ENCODE measurements at places on chromosomes 13 and 19.
A peak's percentile ranks its signal among the peaks of the same experiment; 100 is the strongest.

DNA sequence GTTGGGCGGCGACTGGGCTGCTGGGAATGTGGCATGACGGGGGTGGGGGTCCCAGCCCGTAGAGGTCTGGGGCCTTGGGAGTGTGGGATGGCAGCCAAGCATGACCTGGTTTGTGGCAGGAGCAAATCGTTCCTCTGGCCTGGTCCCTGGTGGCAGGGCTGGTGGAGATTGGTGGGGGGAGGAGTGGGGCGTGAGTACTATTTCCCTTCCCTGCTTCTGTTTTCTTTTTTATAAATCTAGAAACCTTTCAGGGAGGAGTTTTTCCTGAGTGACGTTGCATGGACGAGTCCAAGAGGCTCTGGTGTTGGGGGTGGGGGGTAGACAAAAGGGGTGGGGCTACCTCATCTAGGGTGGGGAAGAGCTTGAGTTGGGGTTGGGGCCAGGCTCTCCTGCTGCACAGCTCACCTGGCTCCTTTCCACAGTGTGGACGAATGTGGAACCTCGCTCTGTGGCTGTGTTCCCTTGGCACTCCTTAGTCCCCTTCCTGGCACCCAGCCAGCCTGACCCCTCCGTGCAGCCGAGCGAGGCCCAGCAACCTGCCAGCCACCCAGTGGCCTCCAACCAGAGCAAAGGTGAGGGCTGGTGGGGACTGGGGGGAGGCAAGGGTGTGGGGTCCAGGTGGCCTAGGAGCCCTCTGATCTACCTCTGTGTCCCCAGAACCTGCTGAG, 15.4 kb upstream of the PRR19 start:
- no peak for ATAC-seq

DNA sequence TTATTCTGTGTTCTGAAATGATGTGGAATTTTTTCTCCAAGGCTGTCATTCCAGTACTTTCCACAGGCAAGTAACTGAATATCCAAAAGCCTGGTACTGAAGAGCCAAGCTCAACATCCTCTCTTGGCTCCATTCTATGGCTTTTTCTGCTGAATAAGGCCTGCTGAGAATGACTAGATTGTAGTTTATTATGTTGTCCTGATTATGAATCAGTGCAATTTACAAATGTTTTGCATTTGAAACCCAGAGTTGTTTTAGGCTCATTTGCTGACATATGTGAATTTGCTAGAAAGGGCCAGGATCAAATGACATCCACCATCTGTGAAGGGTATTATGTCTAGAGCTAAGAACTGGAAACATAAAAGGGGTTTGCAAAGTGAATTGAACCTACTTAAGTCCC, 596.6 kb downstream of the KCTD12 start:
- no peak for ATAC-seq

- no peak for ATAC-seq
These were observed 647 bp downstream of the RNF225 start for GRCh38 chr19:58395979-58396627.

DNA sequence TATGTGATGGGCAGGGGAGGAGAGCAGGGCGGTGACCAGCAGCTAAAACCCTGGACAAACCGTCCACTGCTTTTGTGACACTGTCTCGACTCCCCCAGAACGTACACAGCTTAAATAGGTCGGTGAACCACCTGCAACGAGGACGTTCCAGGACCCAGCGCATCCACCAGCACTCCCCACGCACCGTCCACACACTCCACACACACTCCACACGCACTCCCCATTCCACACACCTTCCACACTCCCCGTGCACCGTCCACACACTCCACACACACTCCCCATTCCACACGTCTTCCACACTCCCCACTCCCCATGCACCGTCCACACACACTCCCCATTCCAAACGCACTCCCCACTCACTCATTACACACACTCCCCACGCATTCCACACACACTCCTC, 38.3 kb upstream of the C13orf46 start:
- no peak for ATAC-seq

DNA sequence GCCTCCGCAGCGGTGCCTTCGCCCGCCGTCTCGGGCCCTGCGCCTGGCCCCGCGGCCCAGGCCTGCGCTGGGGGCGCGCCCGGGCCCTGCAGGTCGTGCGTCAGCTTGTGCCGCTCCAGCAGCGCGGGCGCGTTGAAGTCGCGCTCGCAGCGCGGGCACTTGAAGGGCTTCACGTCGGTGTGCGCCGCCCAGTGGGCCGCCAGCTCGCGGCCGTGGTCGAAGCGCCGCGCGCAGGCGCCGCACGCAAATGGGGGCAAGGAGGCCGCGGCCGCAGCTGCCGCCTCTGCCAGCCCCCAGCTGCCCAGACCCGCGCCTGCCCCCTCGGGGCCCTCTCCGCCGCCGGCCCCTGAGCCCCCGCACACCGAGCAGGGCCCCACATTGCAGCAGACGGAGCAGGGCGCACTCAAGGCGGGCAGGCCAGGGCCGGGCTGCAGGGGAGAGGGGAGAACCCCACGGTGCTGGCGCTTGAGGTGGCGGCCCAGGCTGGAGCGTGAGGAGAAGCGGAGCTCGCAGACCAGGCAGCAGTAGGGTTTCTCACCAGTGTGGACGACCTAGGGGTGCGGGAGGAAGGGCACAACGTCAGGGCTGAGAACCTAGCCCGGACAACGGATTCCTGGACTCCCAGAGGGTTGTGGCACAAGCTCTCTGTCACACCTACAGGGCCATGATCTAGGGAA, 6.1 kb downstream of the FIZ1 start:
- peak; percentile 37 for ATAC-seq

DNA sequence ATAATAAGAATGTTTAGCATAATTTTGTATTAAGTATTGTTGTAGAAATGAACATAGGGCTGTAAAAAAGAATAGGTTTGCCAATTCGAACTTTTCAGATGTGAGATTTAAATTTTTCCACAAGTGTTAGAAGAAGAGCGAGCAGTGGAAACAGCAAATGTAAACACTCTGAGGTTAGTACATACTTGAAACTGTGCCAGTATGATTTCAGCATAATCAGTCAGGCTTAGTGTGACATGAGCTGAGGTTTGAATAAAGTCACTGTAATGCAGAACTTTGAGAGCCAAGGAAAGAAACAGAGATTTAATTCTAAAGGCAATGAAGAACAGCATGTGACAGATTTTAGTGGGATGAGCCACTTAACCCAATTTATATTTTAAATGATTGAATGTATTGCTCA, 2166.4 kb downstream of the PCDH9 start:
- ATAC-seq: no peak

DNA sequence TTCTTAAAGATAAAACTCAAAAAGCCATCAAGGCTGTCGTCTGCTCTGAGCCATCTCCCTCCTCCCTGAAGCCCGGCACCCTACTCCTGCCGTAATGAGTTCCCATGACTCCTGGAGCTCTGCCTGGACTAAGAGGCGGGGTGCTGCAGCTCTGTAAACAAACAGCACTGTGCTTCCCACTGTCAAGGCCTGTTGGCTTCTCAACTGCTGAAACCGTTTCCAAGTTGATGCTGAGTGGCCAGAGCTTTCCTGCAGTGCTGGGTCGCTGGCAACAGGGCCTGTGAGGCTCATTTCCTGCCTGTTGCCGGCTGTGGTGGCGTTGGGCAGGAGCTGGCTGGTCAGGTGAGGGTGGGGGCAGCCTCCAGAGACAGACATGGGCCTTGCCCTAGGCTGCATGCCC, 26.7 kb upstream of the ISYNA1 start:
- no peak for ATAC-seq

- no peak for ATAC-seq
These were observed 23.3 kb upstream of the CACTIN start for GRCh38 chr19:3649888-3650287.

DNA sequence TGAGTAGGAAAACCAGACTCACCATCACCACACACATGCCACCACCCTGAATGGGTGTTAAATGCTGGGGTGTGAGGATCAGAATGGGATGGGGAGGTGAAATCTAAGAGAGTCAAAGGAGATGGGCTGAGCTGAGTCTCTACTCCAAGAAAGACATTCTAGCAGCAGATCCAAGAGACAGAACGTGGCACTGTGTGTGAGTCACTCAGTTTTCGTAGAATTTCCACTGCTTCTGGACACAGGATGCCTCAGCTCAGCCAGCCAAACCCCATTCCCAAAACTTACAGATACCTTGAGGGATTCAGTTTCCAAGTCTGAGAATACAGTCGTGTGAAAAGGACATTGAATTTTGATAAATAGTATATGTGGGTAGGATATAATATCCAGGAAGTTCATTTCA, 7.3 kb upstream of the CYP2A7 start:
- ATAC-seq: no peak

GRCh38 chr13:99347335-99347878, 40.2 kb upstream of the GPR183 start:
- no peak for ATAC-seq

DNA sequence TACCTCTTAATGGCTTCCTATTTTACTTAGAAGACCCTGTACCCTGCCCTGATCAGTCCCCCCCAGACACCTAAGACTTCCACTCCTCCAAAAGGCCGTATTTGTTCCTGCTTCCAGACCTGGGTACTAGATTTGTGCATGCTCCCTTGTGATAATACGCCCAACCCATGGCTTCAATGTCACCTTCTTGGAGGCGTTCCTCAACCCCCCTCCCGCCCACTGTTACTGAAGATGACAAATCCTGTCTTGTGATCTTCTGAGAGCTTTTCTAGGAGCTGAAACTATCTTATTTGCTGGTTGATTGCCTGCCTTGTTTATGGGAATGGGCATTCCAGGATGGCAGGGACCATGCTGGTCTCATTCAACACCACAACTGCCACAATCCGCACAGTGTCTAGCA, 9.4 kb downstream of the SLC25A23 start:
- ATAC-seq: no peak

DNA sequence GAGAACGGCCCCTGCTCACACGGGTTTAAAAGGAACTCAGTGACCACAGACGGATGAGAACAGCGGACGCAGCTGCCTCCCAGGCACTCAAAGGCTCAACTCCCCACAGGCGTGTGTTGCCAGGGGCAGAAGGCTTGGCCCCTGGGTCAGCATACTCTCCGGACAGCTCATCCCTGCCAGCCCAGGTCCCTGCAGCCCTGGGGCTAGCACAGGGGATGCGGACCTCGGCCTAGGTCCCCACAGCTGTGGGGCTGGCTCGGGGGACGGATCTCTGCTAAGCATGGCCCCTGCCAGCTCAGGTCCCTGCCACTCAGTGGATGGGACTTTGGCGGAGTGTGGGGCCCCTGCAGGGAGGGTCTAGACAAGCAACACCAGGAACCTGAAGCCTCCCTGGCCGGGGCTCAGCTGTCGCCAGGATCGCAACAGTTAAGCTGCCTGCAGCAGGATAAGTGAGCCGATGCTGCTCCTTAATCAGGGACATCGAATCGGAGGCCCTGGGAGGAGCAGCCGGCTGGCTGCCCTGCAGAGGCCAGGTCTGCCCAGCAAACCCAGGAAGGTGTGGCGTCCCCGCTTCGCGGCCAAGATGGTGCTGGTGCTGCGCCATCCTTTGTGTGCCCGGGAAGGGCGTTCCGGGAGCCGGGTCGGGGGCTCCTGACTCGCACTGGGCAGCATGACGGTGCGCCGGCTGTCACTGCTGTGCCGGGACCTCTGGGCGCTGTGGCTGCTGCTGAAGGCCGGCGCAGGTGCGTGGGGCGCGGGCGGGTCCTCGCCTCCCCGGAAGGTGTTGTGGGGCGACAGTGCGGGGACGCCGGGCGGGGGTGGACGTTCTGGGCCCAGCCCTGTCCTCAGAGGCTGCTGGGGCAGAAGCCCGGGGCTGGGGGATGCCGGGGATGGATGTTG, 32.5 kb downstream of the MCF2L start:
- peak; percentile 17 for ATAC-seq

DNA sequence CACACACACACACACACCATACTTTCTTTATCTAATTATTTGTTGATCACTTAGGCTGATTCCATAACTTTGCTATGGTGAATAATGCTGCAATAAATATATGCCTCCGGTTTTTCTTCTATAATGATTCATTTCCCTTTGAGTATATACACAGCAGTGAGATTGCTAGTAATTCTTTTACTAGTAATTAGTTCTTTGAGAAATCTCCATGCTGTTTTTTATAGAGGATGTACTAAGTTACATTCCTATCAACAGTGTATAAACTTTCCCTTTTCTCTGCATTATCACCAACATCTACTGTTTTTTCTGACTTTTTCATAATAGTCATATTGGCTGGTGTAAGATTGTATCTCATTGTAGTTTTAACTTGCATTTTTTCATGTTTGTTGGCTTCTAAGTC, 1405.1 kb downstream of the PCDH9 start:
- no peak for ATAC-seq

DNA sequence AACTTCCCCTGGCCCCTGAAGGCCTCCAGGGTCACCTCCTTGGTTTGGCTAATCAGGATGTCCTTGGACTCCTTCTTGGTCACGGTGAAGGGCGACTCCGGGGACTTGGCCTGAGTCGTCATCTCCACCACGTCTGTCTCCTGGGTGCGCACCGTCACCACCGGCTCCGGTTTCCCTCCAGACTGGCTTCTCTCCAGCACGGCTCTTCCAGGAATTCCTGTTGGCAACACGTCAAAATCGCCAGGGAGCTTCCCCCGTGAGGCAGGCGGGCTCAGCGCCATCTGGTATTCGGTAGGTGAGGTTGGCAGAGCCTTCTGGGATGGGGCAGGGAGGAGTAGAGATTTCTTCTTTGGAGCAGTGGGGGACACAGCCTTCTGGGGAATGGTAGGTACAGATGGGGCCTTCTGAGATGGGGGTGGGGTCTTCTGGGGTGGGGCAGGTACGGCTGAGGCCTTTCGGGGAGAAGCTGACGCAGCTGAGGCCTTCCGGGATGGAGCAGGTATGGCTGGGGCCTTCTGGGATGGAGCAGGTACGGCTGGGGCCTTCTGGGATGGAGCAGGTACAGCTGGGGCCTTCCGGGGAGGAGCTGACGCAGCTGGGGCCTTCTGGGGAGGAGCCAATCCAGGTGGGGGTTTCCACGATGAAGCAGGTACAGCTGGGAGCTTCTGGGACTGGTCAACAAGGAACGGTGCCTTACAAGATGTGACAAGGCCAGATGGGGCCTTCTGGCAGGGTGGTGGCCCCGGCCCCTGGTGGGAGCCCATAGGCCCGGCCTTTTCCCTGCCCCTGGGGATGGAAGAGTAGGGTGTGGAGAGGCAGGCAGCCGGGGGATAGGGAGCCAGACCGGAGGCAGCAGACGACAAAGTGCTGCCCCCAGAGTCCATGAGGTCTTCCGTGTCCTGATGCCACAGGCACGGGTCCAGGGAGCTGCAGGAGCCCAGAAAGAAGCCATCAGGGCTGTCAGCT, 3.8 kb downstream of the GARIN5B start:
- ATAC-seq: no peak

DNA sequence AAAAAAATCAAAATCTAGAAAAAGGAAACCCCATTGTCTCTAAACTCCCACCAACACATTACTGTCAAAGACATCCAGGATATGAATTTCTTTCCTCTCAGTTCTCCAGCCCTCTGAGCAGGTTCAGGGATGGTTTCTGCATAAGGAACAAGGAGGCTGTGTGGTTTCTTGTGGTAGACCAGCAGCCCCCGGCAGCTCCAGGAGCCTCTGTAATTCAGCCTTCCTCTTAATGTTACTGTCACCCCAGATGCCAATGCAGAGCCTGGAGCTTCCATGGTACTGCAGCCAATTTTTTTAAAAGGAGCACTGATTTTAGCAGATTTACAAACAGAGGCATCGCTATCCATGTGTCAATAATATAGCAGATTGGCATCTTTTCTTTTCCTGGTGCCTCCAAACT, 100.6 kb upstream of the FAM216B start:
- no peak for ATAC-seq
